ENCODE measurements at places on chromosomes 1 and 21.
A peak's percentile ranks its signal among the peaks of the same experiment; 100 is the strongest.

DNA sequence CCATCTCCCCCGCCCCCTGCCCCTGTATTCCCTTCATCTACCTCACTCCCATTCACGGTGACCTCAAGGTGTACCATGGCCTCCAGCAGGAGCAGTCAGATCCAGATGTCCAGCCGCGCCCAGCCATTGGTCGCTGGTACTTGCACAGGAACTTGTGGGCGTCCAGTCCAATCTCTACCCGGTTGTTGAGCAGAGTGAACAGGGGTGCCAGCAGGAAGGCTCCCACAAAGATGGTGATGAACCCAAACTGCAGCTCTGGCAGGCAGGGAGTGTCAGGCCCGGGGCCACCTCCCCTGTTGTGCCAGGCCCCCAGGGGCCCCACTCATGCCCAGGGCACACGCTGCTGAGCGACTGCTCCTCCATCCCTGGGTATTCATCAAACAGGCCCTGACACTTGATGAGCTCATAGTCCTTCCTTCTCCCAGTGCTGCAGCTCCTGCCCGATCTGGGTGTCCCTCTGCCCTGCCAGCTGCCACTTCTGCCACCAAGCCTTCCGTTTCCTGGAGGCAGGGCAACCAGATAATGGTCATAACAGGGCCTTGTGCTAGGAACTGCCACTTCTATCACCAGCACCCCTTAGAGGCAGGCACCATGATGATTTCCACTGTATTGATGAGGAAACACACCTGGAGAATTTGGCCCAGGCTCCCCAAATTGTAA, 5.7 kb upstream of the ARHGEF19 start:
- no peak for DNase-seq

GRCh38 chr1:220922951-220923350, 43.7 kb downstream of the HLX start:
- peak; percentile 38 for DNase-seq

GRCh38 chr1:234854645-234855039, 244.7 kb upstream of the IRF2BP2 start:
- no peak for DNase-seq

GRCh38 chr1:111768023-111768422, 12.3 kb downstream of the DDX20 start:
- DNase-seq, result no peak

GRCh38 chr1:150146849-150147542, 2.7 kb upstream of the PLEKHO1 start:
- DNase-seq, result no peak

DNA sequence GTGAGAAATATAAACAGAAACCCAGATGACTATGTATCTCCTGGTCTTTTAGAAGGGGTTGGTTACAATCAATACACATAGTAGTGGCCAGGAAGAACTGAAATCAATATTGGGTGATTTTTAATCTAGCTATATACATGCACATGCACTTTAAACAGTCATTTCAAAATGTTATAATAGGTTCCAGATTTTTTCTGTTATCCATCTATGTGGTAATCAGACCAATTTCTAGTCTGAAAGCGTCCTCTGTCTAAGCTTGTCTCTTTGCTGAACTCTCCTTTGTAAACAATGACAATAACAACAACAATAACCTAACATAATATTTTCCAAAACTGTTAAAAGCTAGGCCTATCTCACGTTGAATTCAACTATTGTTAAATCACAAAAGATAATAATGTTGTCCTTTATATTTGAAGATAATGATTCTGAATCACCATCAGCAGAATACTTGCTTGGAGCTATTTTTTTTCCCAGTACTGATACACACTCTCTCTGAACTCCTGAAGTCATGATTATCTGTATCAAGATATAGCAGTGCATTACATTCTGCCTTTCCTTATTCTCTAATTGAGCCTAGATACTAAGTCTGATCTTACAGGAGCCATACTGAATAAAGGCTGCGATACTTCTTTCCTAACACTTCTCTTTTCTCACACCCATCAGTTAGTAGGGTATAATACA, 496.8 kb upstream of the ZRANB2 start:
- no peak for DNase-seq

- no peak for DNase-seq
Measured at GRCh38 chr1:58434607-58435006, 111.9 kb downstream of the OMA1 start.

- DNase-seq, result no peak
Measured at GRCh38 chr21:15870819-15871218, 141.0 kb downstream of the USP25 start.

GRCh38 chr21:43315244-43316137, 111.4 kb downstream of the SIK1 start:
- DNase-seq, result no peak

- DNase-seq, result no peak
Measured at GRCh38 chr1:206734499-206735142, 36.0 kb upstream of the IL19 start.

GRCh38 chr1:30036229-30036547, 687.2 kb downstream of the MATN1 start:
- no peak for DNase-seq

DNA sequence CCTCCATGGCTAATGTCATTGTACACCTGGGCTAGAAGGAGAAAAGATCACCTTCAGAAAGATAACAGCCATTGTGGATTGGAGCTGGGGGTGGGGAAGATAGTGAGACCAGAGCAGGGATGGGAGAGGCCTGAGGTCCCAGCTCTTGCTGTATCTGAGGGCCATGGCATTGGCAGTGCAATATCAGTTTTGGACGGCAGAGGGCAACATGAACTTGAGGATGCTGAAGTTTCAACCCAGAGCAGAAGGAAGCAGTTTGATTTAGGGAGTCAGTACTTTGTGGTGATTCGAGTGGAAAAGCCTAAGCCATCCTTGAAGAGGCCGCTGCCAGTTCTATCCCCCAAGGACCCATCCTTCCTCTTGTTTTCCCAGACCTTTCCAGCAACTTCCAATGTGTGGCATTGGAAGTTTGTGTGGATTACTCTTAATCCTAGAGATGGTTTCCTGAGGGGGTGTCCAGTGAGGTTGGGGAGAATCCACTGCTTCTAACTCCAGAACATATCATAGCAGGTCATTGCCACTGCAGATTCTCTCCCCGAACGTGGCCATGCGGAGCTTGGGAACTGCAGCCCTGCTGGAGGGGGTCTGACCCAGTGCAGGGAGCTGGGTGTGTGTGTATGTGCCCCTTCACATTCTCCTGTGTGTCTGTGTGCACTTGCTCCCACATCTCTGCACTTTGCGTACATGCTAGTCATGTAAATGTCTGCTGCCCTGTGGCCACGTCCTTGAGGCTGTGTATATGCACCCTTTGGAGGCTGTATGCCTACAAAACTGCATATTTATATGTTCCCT, 24.1 kb downstream of the SLC26A9 start:
- DNase-seq, result peak; percentile 76

DNA sequence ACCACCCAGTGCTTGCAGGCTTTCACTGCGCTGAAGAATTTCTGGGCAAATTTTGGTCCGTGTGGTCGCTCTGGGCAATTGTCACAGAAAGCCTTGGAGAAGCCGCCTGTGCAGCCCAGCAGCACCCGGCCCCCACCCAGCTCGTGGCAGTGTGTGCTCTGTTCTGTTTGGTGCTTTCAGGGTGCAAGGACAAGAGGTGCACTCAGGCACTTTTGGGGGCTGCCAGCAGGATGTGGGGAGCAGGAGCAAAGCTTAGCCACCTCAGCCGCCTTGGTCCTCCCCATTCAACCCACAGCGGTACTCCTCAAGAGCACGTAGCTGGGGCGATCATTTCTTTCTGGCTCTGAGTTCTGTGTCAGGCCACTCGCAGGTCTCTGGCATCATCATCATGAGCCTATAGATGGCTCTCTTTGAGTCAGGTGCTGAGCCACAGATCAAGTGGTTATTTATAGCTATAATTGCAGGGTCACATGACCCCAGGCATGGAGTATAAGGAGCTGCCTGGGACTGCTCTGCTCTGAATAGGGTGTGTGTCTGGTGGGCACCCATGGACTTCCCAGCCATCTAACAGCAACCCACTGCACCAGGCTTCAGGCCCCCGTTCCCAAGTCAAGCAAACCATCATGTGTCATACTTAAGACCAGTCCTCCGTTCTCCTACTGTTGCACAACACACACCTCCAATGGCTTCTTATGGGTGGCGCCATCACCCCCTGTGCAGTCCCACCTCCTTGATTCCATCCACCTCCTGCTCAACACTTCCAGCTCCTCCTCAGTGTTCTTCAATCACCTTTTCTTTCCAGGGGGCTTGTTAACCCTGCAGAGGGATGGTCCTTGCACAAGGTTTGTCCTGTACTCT, 18.1 kb upstream of the TENT5C start:
- no peak for DNase-seq

GRCh38 chr1:115183721-115184259, 94.5 kb upstream of the TSPAN2 start:
- DNase-seq, result no peak

DNA sequence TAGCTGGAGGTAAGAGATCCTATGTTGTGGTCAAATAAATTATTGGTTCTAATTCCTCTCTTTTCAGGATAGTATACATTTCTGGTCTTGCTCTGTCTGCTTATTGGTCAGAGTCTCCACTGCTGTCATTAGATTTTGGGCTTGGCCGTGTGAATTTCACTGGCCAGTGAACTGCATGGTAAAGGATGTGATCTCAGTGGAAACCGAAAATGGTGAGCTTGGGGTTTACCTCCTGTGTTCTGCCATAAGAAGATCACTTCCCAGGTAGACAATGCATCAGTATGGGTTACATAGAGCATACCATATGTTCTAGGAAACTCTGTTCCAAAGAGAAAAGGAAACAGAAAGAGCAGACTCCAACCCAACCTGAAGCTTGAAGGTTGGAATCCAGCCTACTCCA, 1123.3 kb upstream of the B3GALT2 start:
- DNase-seq, result no peak

- DNase-seq, result no peak
Measured at GRCh38 chr1:162145280-162145965, 75.9 kb downstream of the NOS1AP start.

DNA sequence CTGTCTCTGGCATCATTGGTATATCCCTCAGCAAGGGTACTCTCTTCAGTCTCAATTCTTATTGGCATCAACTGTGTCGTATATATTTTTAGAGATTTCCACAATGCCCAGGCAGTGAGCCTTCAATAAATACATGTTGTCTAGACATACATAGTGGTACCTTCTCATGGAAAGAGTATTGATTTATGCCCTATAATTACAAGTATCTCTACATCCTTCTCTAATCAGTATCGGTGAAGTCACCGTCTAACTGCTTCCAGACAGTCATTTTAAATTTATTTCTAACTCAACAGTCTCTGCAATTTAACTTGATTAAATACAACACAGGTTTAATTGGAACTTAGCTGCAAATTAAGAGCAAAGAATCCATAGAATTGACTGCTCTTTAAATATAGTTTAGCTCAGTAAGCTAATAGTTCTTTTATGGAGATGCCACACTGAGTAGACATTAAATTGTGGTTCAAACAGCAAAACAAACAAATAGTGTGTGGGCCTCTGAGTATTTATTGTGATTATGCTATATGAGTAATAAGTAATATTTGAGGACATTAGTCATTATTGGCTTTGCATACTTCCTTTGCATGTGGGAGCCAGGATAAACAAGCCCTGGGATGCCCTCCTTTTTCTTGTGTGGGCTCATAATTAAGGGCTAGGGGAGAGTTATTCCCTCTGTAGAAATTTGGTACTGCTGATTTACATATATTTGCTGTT, 126.9 kb upstream of the DUSP10 start:
- DNase-seq, result no peak

GRCh38 chr1:6424619-6425593, at the start of gene ESPN:
Gene ESPN, plus strand, starts transcription at chr1:6424776. Its CDS starts 180 bp downstream, at chr1:6424956.
- DNase-seq, result no peak

GRCh38 chr1:160975026-160975425, 20.4 kb upstream of the ITLN2 start:
- DNase-seq, result no peak

DNA sequence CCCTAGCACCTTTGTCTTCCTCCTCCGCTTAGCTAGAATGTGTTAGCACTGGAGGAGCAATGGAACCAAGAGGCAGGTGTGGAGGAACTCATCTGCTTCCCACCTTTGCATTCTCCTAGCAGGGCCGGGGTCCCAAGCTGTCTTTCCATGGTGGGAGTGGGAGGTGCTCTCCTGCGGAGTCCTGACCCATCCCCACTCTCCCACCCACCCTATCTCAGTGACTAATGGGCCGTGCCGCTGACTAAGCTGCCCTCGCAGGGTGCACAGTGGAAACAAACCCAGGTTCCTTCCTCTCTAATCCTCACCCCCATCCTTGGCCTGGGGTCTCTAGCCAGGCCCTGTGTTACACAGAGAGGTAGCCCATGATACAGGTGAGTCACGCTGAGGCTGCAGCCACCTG, 177.5 kb downstream of the HIVEP3 start:
- DNase-seq, result no peak

DNA sequence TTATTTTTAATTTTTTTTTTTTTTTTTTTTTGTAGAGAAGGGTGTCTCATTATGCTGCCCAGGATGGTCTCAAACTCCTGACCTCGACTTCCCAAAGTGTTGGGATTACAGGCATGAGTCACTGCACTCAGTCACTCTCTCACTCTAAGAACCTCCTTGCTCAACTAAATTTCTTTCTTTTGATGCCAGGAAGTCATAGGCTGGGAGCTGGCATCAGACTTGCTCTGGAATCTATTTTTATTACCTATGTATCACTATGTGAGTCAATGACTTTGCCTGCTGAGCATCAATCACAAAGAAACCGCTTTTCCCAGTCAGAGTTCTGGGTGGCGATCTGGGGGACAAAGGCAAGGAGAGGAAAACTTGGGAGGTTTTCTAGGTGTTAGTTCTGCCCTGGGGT, 35.5 kb upstream of the PARP1 start:
- no peak for DNase-seq

DNA sequence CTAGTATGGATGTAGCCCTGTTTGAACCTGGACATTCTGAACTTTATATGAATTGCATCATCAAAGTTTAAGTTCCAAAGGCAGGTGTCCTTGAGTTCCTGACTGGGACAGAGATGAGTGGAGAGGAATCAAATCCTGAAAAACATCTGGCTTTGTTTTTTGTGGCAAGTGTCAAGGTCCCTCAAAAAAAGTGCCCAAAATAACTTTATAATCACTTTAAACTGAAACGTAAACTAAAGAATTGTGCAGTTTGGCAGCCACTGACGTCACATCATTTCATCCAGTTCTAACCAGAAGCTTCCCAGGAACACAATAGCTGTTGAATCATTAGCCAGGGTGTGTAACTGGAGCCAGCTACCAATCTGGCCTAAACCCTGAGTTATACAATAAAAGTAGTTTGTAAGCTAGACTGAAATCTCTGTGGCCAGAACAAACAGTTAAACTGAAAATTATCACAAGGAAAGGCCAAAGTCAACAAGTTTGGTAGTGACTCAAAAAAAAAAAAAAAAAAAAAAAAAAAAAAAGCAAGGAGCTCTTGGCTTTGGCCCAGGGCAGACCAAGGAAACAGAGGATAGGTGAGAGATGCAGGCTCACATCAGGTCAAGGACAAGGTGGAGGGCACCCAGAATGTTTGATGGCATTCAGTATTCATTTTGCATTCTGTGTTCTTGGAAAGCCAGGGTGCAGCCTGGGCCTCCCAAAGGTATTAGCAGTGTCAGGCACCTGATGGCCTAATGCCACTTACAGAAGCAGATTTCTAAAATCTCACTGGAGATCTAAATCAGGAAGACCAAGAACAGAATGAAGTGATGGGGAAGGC, 74.3 kb downstream of the TNFSF18 start:
- no peak for DNase-seq

- no peak for DNase-seq
Measured at GRCh38 chr1:204837440-204838084, 33.1 kb upstream of the NFASC start.

Measured in NCI-H1436 treated with DMSO at 0.1 percent for 48 hours (cell line).